Stimulated activated CD4-positive, alpha-beta T cell treated with anti-CD3 and anti-CD28 coated beads, Interleukin-2, amount 100 ng/mL, for 24 hours (primary cell): ENCODE measurements at places on chromosomes 16 and 17.

DNA sequence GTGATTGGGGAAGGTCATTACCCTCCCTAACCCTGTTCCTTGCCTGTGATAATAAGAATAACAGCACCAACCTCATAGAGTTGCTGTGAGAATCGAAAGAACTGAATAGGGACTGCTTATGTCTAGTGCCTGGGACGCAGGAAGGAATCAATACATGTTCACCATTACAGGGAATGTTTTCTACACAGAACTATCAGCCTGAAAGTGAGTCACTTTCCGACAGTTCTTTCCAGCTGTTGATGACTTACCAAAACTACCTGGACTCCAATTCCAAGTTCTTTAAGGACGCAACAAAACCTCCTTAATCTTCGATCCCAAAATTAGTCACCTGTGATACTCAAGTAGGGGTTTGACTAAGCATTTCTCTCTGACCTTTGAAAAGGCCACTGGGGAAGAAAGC lies 29.4 kb downstream of the ZNF423 start:
- no peak for DNase-seq

DNA sequence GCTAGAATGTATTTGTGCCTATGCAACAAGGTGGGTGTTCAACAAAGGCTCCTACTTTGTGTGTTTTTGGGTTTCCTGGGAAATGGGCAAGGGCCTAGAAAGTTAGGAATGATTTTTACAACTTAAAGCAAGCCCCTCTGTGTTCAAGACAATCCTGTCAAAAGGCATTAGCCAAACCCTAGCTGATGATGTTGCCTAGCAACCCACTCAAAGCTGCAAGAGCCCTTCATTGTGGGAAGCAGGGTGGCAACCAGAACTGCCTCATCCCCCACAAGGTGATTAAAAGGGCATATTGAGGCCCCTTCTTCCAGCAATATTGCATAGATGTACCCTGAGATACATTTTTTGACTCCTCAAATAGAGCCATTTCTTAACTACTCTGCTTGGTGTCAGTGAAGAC lies 16.0 kb upstream of the RASL10B start:
- no peak for DNase-seq

DNA sequence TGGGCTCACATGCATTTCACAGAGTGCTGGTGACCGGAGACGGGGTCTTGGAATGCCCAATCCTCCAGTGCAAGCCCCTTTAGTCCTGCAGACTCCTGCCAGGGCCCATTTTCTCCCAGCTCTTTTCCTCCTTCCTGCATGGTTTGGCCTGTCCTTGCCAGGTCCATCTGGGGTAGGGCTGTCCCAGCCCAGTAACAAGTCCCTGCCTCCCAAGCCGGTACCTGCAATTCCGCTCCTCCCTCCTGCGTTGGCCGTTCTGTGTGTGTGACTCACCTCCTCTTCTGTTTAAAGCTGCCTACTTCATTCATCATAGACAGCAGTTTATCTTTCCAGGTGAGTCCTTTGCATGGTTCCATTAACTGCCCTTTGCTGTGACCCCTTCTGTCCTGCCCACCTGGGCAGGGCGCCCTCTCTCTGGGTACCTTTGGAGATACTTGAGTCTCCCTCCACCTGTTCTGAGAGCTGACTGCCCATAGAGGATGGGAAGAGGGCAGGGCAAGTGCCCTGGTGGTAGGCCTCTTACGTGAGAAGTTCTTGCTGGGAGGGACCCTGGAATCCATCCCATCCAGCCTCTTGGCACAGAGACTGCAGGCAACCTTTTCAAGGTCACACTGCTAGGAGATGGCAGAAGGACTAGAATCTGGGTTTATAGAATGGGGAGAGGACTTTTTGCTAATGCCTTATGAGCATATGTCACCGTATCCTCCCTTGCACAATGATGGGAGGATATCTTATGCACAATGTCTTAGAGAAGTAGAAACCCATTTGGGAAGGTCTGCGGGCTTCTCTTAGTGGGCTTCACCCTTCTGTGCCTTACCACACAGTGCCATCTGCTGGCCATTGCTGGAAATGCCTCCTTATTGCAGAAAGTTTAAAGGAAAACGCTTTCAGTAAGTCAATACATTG lies 29.7 kb upstream of the LGALS9 start:
- peak; percentile 89 for DNase-seq

GRCh38 chr17:50668838-50669581 lies 34.3 kb downstream of the ABCC3 start:
- DNase-seq, result no peak

DNA sequence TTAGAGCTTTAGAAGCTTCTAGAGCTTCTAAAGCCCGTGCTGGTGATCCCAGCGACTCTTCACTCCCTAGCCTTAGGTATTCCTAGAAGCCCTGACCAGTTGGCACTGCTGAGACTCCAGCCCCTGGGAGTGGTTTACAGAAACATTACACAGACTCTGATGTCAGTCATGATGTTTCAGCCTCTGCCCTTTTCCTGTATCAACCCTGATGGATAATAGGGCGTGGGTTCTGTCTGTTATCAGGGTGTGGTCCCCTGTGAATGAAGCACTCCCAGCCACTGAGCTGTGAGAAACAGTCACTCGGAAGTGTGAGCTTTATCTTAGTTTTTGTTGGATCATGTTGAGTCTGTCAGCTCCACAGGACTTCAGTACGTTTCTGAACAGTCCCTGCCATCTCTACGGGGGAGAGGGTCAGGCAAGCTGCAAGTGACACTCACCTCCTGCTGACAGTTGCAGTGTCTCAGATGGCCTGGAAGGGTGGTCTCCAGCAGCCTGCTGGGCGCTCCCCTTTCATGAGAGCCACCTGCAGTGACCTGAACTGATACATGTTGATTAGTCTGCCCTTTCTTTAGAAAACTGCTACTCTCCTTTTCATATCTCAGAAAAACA lies 12.8 kb downstream of the GOSR2 start:
- no peak for DNase-seq

GRCh38 chr17:41338961-41339485 lies 11.6 kb downstream of the KRT33A start:
- DNase-seq, result no peak

DNA sequence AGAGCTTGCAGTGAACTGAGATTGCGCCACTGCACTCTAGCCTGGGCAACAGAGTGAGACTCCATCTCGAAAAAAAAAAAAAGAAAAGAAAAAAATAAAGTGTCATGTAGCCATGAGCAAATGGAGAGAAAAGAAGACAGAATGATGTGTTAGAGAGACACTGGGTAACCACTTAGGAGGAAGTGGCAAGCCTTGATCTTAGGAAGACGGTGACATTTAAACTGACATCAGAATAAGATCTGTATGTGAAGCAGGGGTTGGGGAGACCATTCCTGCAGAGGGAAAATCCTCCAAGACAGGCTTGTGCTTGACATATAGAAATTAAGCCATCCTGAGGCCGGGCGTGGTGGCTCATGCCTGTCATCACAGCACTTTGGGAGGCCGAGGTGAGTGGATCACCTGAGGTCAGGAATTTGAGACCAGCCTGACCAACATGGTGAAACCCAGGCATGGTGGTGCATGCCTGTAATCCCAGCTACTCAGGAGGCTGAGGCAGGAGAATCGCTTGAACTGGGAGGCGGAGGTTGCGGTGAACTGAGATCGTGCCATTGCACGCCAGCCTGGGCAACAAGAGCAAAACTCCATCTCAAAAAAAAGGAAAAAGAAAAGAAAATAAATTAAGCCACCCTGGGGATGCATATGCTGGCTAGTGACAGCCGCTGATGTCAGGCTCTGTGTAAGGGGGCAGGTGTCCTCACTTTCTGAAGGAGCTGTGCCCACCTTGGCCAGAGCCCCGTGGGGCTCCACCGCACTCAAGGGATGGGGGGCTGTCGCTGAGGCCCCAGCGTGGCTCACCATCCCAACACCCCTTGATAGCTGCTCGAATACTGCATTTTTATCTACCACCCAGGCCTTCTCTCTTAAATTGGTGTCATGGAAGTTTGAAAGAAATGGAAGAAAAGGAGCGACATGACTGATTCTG lies 13.1 kb upstream of the CYB5B start:
- DNase-seq, result no peak

GRCh38 chr17:77555741-77556291 lies 402.7 kb upstream of the TNRC6C start:
- no peak for DNase-seq

DNA sequence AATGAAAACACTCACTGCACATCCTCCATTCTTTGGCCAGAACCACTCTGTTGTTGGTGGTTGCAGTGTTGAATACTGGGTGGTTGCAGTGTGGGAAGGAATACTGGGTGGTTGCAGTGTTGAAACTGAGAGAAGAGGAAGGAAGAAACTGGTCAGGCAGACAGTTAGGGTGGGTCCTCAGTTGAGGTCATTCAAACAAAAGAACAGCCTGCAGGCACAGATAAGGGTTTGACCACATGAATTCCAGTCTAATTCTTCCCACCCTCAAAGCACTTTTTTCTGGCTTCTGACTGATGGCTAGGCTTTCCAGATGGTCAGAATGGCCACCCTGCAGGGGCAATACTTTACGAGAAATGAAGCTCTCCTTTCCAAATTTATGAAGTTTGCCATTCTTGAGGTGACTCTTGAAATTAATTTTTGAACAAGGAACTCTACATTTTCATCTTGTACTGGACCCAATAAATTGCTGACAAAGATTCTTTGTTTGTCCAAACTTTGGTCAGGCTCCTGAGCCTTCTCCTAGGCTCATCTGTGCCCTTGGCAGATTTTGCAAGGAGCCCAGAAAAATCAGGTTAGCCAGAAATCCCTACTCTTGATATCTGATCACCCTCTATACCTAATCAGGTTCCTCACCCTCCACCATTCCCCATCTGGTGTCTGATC lies 596.6 kb upstream of the CDH5 start:
- DNase-seq, result no peak

DNA sequence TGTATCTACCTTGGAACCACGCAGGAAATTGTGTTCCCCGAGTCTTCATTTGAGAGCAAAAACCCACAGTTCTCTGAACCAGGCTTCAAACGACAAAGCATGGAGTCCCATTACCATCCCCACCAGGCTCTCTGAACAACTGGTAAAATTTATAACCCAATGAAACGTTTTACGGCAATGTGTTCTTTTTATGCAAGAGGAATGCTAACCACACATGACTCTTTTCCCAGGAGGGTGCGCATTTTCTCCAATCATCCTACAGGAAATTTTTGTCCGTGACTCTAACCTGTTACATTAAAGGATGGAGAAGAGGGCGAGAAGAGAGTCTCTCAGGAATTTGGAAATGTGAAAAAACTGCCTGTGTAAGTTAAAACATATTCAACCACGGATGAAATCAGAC lies 17.8 kb downstream of the STX8 start:
- DNase-seq, result no peak

DNA sequence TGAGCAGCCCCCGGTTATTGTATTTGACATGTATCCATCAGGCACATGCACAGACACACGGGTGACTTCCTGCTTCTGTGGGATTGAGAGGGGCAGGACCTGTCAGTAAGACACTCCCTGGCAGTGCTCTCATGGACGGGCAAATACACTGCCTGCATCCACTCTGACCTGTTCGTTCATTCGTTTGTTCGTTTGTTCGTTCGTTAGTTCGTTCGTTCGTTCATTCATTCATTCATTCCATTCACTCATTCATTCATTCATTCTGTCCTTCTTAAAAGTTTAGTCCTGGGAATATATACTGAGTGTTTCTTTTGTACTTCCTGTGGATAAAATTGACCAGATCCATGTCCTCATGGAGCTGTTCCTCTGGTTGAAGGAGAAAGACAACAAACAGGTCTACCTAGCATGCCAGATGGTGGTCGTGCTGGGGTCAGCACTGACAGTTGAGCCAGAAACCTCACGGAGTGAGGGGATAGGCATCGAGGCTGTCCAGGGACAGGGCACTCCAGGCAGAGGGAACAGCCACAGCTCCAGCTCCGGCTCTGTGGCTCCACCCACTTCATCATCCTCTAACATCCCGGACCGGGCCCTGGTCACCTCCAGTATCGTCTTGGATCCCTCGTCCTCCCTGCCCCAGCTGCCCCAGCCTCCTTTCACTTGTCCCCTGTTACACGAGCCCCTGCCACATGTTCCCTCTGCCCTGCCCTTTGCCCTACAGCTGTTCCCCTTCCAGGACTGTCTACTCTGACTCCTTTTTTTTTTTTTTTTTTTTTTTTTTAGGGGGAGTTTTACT lies 336.1 kb downstream of the CPPED1 start:
- DNase-seq, result no peak

DNA sequence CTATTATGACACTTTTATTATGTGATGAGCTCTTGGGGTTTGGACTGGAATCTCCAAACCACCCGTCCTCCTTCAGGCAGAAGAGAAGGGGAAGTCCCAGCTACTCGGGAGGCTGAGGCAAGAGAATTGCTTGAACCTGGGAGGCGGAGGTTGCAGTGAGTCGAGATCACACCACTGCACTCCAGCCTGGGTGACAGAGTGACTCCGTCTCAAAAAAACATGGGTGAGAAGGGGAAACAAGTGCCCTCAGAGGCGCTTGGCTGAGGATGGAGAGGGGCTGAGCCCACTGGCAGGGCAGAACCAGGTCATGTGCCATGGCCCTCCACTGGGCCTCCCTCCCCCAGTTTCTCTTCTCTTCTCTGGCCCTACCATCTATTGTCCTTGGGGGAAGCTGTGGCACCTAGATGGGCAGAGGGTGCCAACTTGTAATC lies 120.9 kb upstream of the SMURF2 start:
- no peak for DNase-seq

GRCh38 chr16:29321585-29321984 lies 84.9 kb downstream of the NPIPB11 start:
- no peak for DNase-seq

GRCh38 chr17:67676305-67676704 lies 41.4 kb upstream of the NOL11 start:
- no peak for DNase-seq

- no peak for DNase-seq
Observed at GRCh38 chr17:68867759-68868516, 87.3 kb downstream of the ABCA8 start.

DNA sequence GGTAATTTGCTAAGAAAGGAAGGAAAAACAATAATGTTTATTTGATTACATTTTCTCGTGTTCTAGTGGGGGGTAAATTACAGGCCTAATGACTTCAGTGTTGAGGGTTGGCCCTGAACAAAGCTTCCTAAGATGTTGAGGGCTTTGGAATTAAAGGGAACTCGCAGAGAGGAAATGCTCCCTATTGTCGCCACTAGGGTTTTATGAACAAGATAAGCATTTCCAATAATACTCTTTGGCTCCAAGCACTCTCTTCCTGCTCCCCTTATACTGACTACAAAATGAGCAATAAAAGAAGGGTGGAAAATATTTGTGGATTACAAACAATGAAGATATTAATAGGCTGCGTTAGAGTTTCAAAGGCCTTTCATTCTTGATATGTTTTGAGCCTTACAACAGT lies 363.6 kb downstream of the HS3ST3B1 start:
- no peak for DNase-seq

DNA sequence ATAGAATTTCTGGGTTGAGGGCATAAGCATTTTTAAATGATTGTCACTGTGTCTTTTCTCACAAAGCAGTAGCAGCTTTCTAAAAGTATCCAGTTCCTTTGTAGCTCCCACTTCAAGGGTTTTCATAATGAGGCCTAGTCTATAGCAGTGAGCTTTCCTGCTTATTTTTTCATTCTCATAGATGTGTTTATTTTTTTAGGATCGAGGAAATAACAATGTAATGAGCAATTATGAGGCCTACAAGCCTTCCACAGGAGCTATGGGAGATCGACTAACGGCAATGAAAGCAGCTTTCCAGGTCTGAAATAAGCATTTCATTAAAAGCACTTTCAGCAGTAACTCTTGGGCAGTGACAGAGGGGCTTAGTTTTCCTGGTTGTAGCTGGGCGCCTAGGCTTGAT lies 10.6 kb upstream of the PSMC5 start:
- no peak for DNase-seq

- no peak for DNase-seq
Observed at GRCh38 chr16:17817943-17818342, 347.2 kb upstream of the XYLT1 start.

GRCh38 chr17:62098623-62099231 lies 33.6 kb upstream of the MED13 start:
- no peak for DNase-seq
